ENCODE measurements at places on chromosomes 6 and 20.

DNA sequence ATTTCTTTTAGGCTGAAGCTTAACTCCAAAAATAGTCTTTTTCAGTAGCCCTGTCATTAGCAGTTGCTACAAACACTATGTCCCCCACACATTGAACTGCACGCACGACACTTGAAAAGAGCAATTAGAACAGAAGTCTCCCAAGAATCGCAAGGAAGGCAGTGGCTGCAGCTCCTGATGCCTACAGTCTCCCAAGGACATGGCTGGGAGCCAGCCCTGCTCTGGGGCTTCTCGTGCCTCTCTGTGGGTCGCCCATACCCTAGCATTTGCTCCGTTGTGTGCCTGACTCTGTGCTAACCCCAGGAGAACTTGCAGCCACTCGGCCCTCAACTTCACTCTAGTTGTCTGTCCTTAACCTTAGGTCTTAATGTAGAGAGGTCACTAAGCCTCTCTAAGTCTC is 454.2 kb downstream of the PTPRT start:
- no peak for DNase-seq

GRCh38 chr20:13995841-13996240 is 525 bp downstream of the MACROD2 start:
- DNase-seq, result peak; percentile 4

- DNase-seq, result peak; percentile 96
Measured at GRCh38 chr6:26196846-26197635, 109.8 kb downstream of the HFE start.

- no peak for DNase-seq
Measured at GRCh38 chr6:32216998-32217397, 6.9 kb downstream of the NOTCH4 start.

DNA sequence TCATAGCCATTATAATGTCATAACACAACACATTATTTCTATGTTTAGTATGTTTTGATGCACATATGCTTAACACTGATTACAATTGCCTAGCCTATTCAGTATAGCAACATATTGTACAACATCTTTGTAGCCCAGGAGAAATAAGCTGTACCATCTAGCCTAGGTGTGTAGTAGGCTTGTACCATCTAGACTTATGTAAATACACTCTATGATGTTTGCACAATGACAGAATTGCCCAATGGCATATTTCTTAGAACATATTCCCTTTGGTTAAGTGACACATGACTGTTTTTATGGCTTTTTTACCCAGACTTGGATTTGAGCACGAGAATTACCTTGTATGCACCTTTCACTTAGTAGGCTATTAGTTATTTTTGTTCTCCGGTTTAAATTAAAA is 64.5 kb upstream of the HIVEP1 start:
- no peak for DNase-seq

DNA sequence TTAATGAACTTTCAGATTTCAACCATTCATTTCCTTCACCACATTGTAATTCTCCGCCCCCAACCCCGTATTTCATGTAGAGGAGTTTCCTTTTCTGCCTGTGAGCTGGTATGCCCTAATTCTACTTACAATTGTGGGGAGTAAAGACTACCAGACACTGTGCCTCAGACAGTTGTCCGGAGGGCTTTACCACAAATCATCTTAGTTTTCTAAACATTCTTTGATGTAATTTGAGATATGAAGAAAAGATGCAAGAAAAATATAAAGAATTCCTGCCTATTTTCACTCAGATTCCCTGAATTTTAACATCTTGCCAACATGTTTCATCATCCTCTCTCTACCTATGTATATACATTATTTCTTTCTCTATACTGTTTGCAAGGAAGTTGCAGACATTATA is 28.3 kb upstream of the LOC128125822 start:
- no peak for DNase-seq
